ENCODE measurements at places on chromosomes 16 and 17.

DNA sequence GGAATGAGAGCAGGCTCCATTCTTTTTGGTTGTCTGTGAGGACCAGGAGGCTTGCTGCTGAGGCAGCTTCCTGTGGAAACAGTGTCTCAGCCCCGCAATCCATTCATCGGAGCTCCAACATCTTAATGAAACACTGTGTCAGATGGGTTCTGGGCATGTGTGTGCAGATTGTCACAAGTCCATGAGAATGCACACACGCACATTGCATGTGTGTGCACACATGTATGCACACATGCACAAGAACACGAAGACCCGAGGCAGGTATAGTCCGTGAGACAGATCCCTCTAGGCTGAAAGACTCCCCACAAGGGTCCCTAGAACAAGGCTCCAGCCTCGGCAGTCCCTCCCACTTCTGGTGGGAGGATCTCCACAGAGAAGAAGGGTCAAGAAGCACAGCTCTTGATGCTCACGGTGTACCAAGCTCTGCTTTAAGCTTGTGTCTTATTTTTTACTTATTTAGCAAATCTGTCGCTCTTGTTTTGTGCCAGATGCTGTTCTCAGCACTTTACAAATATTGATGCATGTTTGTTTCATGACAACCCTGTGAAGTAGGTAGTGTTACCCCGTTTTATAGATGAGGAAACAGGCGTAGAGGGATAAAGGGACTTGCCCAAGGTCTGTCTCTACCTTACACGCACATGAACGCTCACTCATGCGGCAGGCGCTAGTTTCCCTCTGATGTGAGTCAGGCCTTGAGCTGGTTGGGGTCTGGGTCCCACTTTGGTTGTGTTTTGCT is 213.1 kb downstream of the SEC14L1 start:
- DNase-seq: no peak

DNA sequence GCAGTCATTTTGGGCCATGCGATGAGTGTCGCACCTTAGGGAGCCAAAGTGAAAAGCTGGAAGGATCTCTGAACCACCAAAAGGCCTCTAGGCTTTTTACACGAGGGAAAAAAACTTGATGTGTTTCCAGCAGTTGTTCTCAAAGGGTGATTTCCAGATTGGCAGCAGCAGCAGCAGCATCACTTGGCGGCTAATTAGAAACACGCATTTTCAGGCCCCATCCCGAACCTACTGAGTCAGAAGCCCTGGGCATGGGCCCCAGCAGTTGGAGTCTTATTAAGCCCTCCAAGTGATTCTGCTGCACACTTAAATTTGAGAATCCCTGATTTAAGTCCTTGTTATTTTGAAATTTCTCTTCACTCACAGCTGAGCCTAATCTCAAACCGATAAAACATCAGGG is 25.3 kb upstream of the PYY start:
- DNase-seq: no peak

DNA sequence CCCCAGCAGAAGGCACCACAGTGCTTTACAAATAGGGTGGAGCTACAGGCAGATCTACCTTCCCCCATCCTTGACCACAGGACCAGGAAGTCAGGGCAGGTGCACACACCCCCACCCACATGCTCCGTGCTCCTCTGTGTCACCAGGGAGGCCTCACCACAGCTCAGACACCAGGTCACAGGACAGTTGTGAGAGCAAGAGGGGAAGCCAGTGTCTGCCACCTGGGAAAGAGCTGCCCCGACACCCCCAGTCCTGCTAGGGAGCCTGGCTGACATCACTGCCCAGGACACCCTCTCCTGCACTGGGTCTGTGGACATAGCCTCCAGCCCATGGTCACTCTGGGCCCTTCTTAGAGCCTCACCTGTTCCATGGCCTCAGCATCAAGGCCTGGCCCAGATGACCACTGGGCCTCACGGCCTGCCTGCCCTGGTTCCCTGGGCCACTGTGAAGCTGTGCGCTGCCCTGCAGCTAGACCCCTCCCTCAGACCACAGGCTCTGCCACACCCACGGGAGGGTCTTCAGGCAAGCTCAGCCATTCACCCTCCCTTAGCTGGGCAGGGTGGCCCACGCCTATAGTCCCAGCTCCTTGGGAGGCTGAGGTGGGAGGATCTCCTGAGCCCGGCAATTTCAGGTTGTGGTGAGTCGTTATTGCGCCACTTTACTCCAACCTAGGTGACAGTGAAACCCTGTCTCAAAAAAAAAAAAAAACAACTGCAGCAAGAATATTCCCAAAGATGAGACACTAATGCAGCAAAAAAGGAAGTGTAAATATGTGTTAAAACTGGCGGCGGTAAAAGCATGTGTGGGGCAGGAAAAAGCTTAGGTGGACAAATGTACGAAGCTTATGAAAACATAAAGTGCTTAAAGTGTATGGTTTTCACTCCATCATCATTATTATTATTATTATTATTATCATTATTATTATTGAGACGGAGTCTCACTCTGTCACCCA is 14.2 kb downstream of the POLR3K start:
- no peak for DNase-seq

DNA sequence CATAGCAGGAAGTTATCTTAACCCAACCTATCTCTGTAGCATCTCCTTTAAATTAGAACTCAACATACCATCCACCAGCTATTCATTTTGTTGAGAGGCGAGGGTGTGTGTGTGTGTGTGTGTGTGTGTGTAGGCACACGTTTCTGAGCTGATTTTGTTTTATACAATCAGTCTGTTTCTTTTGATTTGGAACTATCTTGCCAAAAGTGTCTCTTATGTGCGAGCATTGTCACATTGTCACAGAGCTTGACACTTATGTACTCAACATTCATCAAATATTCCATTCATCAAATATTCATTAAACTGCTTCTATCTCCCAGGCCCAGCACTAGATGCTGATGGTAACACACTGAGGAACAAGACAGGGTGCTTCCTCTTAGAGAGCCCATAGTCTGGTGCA is 180.4 kb downstream of the HAPSTR1 start:
- DNase-seq: no peak

GRCh38 chr17:1222321-1222720 is 42.5 kb upstream of the ABR start:
- no peak for DNase-seq

- DNase-seq: no peak
These were observed 24.5 kb downstream of the NLRC5 start for GRCh38 chr16:57013902-57014301.

- DNase-seq: no peak
These were observed 43.7 kb downstream of the RND2 start for GRCh38 chr17:43068570-43069367.

GRCh38 chr16:24950275-24950674 is 64.9 kb downstream of the ARHGAP17 start:
- DNase-seq: no peak

- no peak for DNase-seq
These were observed 49.7 kb upstream of the ARL4D start for GRCh38 chr17:43349142-43349541.

GRCh38 chr16:67459066-67459860 is 21.7 kb downstream of the ATP6V0D1 start:
- DNase-seq: no peak

- no peak for DNase-seq
These were observed 20.8 kb upstream of the CLEC18C start for GRCh38 chr16:70152578-70153302.

GRCh38 chr17:78124081-78124835 is 4.3 kb downstream of the TMC6 start:
- no peak for DNase-seq

DNA sequence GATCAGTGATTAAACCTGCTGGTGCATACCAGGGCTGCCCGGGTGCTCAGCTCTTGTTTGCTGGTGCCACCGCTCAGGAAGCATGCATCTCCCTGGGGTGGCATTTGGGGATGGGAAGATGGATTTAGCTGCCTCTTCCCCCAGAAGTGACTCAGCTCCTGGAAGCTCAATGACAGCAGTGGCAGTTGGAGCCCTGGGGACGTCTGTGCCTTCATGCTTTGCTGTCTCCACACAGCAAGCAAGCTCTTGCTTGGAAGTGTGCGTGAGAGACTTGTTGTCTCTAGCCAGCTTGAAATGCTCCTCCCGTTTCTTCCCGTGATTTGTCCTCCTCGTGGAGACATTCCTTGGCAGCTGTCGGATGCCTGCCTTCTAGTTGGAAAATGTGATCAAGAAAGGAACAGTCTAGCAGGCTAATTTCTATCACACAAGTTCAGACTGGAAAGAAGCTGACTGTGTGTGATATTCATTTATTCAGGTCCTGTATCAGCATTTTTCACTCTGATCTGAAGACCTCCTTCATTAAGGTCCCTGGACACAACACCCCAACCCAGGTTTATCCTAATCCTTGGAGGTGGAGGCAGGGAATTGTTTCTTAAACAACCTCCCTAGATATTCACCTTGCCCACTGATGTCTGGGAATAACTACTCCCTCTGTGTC is 73.0 kb downstream of the BMERB1 start:
- DNase-seq: no peak

- no peak for DNase-seq
These were observed 10.3 kb downstream of the ATXN1L start for GRCh38 chr16:71855937-71856662.

- no peak for DNase-seq
These were observed 16.7 kb upstream of the DHRS11 start for GRCh38 chr17:36575028-36575427.

- no peak for DNase-seq
These were observed 9.1 kb downstream of the SRCIN1 start for GRCh38 chr17:38596651-38597050.

DNA sequence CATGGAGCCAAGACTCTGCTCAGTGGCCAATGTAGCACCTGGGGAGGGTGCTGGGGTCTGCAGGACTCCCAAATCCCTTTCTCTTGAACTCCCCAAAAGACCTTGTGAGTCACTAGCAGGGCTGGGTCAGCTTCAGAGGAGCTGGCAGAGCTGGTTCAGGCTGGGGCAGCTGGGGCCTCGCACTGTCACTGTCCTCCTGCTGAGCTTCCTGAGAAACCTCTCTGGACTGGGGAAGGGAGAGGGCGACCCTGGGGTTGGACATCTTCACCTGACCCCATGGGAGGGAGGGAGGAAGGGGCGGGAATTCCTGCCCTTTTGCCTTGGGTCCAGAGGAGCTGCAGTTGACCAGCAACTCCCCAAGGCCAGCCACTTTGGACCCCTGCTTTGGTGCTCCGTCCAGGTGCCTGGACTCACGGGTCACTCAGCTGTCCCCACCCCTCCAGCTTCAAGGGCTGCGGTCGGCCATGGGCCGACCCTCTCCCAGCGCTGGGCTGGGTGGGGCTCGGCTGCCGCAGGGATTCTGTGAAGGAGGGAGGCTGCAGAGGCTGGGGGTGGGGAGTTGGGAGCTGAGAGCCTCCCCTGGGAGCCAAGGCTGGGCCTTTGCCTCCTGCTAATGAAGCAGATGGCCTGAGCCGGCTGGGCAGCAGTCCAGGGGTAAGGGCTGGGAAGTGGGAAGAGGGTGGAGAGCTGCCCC is 9.2 kb downstream of the FMNL1 start:
- no peak for DNase-seq

DNA sequence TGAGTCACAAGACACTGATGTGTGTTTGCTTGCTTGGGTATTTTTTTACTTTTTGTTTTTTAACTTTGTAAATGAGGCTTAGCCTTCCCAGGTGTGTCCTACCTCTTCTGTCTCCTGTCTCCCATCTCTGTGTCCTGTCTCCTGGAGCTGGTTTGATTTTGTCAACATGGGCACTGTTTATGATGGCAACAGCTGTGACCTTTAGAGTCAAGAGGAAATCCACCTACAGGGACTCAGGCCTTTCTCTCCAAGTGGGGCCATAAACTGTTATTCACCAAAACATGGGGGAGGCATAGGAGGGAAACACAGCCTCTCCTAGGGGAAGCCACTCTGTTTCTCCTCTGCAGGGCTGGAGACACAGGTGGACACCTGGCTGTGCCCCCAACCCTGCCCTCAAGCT is 13.1 kb upstream of the PLCG2 start:
- no peak for DNase-seq

GRCh38 chr16:79593074-79593531 is 7.4 kb downstream of the MAF start:
- no peak for DNase-seq

DNA sequence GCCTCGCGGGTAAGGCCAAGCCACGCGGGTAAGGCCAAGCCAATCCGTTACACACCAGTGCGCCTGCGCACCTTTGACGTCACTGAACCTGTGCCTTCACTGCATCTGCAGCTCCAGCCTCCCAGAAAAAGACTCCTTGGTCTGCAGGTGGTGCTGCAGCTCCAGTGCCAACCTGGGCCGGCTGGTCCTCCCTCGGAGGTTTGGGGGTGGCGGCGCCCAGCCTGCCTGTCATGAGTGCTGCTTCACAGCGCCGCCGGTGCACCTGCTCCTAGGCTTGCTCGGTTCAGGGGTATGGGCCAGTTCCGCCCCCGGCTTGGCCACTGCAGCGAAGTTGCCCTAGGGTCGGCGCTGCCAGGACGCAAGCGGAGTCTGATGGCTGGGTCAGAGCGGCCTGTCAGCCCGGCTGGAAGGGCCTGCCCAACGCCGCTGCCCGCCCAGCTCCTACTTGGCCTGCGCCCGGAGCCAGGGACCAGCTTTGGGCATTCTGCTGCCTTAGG is 146.6 kb downstream of the USP22 start:
- DNase-seq: no peak

GRCh38 chr17:74049167-74049966 is 154.1 kb upstream of the RPL38 start:
- DNase-seq: no peak

DNA sequence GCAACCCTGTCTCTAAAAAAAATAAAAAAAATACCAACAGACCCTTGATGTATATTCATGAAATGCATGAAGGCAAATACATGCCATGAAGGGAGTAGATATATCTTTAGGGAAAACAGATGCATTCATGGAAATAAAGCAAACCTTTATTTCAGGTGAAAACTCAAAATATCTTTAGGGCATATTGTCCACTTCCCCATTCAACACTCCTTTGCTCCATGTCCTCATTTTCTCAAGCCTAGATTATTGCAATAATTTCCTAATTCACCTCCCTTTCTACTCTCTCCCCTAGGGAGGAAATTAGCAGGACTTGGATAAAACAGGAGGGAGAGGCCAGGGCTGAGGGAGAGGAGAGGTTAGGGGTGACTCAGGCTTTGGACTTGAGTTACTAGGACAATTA is 5.7 kb upstream of the VPS25 start:
- DNase-seq: no peak

GRCh38 chr17:72788950-72789585 is 303.4 kb downstream of the SLC39A11 start:
- no peak for DNase-seq

DNA sequence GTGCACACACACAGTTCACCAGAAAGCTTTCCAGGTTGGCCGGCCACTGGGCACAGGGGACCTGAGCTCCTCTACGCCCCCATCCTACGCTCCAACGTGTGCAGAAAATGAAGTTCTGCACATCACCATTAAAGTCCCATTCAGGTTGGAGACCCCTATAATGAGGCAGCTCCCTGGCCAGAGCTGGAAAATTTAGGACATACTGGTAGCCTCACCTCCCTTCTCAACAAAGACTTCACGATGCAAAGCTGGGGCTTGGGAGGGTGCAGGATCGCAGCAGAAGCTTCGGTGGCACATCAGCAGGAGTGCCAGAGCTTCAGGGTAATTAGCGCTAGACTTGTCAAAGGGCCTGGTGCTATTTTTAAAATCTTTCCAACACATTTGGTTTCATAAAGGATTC is 15.4 kb upstream of the CALB2 start:
- no peak for DNase-seq

GRCh38 chr17:82820278-82821251 is 19.3 kb downstream of the ZNF750 start:
- no peak for DNase-seq
